Cardiac septum (tissue), 1 donor: ENCODE measurements at places on chromosomes 1 and 21. TPM values are rescaled to one million over a fixed set of nuclear protein-coding genes. Genes with fewer than 3 reads are reported as not detected.

DNA sequence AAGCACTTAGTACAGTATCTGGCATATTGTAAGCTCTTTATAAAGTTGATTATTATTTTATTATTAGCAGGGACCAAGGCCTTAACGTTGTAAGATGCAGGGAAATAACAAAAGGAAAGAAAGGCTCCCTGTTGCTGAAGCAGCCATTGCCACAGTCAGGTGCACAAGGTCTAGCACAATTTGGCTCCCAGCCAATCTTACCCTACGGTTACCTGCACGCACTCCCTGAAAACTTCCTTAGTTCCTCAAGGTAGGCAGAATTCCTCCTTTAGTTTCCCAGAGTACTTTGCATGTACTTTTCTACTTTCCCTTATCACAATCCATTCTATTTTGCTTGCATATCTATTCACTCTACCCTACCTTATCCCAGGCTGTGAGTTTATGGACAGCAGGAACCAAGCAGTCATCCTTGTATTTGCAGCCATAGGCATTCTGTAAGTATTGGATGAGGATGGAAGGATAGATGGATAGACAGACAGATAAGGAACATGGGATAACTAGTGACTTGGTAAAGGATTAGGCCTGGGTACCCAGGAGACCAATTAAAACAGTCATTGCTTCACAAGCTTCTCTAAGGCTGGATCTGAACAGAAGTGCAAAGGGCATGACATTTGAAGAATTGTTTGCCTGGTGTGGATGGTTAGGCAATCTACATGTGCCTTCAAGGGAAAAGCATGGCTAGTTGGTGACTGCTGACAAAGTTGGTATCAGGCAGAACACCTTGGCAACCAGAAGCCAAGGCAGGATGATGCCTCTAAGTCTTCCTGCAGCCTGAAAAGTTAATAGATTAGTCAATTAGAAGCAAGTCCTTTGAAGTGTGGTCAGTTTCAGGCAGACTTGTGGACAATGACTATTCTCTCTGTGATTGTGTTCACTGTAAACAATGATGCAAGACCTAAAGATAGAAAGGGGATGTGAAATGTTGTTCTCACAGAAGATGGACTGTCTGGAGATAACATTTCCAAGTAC, 20.8 kb upstream of the JAK1 start:
- no peak for DNase-seq

DNA sequence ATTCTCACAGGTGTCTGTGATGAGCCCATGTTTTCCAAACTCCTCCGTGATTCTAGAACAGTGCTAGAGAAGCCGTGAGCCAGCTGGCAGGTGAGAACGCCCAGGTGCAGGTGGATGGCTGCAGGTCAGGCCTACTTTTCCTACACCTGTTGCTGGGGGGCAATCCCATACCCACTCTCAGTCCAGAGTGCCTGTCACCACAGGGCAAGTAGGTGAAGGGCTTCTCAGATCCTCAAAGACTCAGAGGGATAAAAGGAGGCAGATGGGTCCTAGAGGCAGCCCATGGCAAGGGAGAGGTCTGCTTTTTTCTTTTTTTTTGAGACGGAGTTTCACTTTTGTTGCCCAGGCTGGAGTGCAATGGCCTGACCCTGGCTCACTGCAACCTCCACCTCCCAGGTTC, 50.7 kb upstream of the H6PD start:
- no peak for DNase-seq

DNA sequence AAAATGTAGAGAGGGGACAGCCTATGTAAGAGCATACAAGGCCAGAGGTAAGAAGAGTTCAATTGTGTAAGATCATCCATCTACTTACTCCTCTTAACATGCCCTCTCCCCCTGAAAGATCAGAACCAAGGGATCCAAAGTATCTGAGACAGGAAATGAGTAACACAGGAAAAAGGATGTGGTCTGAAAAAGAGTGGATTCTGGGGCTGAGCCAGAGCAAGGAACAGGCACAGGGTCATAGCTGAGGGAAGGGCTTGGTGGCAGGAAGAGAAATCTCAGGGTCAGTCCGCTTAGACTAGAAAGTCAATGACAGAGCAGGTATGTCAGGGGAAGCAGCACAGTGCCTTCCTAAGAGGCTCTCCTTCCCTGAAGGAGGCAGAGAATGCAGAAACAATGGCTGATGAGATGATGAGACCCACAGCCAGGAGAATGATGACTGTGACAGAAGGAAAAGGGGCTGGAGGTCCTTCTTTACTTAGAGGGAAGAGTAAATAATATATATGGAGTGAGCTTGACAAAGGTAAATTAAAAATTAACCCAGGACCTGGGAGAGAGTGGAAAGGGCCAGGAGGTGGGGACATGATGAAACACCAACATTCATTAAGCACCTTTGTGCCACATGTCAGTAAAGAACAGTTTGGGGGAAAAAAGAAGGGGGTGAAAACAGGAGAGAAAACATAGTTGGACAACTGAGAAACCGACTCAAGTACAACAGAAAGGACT, 26.2 kb upstream of the A3GALT2 start:
- no peak for DNase-seq

KDM5B gene
- 21.7 TPM for total RNA-seq
